ENCODE measurements at places on chromosomes 12 and 14. TPM values are rescaled to one million over a fixed set of nuclear protein-coding genes. Genes with fewer than 3 reads are reported as not detected.
A peak's percentile ranks its signal among the peaks of the same experiment; 100 is the strongest.

DNA sequence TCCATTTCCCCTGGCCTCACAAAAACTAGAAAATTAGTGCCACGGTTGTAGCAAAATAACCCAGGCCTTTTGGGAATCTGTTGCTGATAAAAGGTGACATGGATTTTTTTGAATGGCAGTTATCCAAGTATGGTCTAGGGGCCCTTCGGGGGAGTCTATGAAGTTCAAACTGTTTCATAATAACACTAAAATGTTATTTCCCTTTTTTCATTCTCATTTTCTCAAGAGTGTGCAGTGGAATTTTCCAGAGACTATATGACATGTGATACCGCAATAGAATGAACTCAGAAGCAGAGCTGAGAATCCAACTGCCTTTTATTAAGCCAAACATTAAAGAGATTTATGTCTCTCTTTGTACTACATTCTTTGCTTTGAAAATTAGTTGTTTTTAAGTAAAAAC is 26.9 kb downstream of the GSTZ1 start:
- H3K27ac ChIP-seq = no peak overlapping the region
- no peaks in the 10 kb centered on the region for H3K27me3 ChIP-seq
- no peaks in the 10 kb centered on the region for H3K36me3 ChIP-seq
- no peak for DNase-seq
- no peaks in the 10 kb centered on the region for H3K4me1 ChIP-seq
- no peak overlapping the region for H3K4me3 ChIP-seq

DNA sequence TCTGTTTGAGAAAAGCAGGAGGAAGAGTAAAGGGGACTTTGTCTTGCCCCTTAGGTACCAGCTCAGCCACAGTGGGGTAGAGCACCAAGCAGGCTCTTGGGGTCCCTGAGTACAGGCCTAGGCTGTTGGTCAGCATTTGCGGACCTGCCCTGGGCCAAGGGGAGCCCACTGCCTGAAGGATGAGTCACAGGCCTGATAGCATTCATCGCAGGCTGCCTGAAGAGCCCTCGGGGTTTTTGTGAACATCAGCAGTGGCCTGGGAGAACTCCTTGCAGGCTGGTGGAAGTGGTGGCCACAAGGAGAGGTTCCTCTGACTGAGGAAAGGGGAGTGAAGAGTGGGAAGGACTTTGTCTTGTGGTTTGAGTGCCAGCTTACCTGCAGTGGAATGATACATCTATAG is 25.0 kb upstream of the P2RX7 start:
- H3K4me1 ChIP-seq = no peaks in the 10 kb centered on the region
- no peaks in the 10 kb centered on the region for H3K36me3 ChIP-seq
- H3K27me3 ChIP-seq = no peaks in the 10 kb centered on the region
- H3K27ac ChIP-seq = no peak overlapping the region

- no peaks in the 10 kb centered on the region for H3K36me3 ChIP-seq
- no peaks in the 10 kb centered on the region for H3K27me3 ChIP-seq
- no peak overlapping the region for H3K27ac ChIP-seq
Measured at GRCh38 chr12:59142183-59142790, 222.0 kb upstream of the LRIG3 start.

DNA sequence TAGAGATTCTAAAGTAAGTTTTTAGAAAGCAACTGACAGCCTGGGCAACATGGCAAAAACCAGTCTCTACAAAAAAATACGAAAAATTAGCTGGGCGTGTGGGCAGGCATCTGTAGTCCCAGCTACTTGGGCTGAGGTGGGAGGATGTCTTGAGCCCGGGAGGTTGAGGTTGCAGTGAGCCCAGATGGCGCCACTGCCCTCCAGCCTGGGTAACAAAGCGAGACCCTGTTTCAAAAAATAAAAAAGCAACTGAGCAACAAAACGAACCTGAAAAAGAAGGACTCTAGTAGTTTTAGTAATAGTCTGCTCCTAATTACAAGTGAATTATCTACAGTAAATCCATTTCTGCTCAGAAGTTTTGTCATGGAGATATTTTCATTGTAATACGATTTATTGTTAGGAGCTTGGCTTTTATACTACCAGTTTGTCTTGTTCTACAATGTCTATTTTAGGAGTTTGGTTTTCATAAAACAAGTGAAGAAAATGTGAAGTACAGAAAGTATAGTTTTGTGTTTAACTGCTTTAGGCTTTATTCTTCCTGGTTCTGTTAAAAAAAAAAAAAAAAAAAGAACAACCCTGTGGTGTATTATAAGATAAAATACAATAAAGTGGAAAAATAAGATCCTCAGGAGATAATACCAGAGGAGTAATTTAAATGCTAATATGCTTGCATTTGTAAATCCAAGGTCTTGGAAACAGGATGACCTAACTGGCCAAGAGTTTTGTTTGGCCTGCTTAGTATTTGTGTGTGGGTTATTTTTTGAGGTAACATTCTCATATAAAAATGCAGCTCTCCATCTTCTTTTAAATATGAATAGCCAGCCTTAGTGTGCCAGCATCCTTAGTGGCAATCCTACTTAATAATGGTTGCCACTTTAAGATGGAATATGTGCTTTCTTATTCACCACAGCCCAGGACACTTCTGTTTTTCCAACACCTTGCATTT is 2.8 kb downstream of the TMX1 start:
- no peak for DNase-seq
- H3K36me3 ChIP-seq = no peaks in the 10 kb centered on the region
- H3K4me1 ChIP-seq = peaks cover 22% of the 10 kb centered on the region
- no peak overlapping the region for H3K4me3 ChIP-seq
- H3K27me3 ChIP-seq = no peaks in the 10 kb centered on the region

The TSPAN9 gene
- total RNA-seq = 18.5 TPM

The BICDL1 gene
- total RNA-seq = 6.2 TPM

GRCh38 chr14:95098984-95099599 is 58.2 kb downstream of the DICER1 start:
- H3K27ac ChIP-seq = no peak overlapping the region
- H3K4me3 ChIP-seq = no peak overlapping the region
- H3K4me1 ChIP-seq = peaks cover 8% of the 10 kb centered on the region
- H3K27me3 ChIP-seq = no peaks in the 10 kb centered on the region

DNA sequence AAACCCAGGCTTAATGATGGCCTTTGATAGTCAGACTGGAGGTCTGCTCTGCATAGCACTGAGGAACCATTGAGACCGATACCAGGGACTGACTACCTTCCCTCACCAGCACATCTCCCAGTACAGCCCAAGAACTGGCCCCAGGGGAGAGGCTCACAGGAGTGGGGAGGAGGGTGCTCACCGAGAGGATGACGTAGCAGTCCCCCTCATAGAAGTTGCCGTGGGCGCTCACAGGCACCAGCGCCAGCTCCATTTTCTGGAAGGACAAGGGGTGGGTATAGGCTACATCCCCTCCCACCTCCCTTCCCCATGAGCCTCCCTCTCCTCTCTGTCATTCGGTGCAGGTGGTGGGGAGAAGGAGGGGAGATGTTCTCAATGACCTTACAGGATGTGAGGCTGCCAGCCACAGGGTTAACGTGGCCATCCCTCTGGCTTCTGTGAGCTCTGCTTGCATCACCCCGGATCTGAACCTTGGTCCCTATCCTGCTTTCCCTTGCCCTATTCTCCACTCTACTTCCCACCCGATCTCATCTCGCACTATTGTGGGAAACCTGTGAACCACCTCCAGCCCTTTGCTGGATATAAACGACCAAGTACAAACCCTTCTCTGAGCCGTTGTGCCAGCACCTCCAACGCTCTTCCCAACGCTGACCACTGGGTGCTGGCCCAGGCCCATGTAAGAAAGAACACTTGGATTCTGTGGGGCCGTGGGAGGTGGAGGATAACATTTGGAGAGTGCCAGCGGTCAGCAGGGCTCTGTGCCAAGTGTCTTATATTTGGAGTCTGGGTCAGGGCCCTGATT is 4.4 kb downstream of the AVIL start:
- peaks cover 3% of the 10 kb centered on the region for H3K36me3 ChIP-seq
- no peaks in the 10 kb centered on the region for H3K27me3 ChIP-seq
- no peak overlapping the region for H3K27ac ChIP-seq
- DNase-seq = no peak
- H3K4me3 ChIP-seq = no peak overlapping the region

GRCh38 chr14:103118663-103119404 is 4.4 kb upstream of the TNFAIP2 start:
- DNase-seq = no peak
- peaks cover 36% of the 10 kb centered on the region for H3K4me1 ChIP-seq
- H3K27ac ChIP-seq = no peak overlapping the region

- peaks cover 13% of the 10 kb centered on the region for H3K4me1 ChIP-seq
- no peaks in the 10 kb centered on the region for H3K27me3 ChIP-seq
- no peak for DNase-seq
- H3K4me3 ChIP-seq = no peak overlapping the region
- H3K36me3 ChIP-seq = no peaks in the 10 kb centered on the region
- no peak overlapping the region for H3K27ac ChIP-seq
Measured at GRCh38 chr12:54667945-54668344, 19.8 kb upstream of the DCD start.

DNA sequence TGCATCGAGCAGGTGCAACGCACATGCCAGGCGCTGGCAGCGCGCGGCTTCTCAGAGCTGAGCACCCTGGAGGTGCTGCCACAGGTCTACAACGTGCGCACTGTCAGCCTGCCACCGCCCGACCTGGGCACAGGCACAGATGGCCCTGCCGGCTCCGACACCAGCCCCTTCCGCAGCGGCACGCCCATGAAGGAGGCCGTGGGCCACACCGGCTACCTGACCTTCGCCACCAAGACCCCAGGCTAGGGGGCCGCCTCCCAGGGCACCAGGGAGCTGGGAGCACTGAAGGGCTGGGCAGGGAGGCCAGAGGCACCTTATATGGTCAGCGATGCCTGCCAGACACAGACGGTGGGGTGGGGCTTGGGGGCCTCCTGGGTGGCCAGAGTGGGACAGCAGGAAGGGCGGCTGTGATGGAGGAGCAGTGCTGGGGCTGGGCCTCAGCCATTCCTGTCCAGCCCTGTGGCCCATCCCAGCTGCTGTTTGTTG is 5.6 kb downstream of the TRMT61A start:
- DNase-seq = no peak
- H3K4me3 ChIP-seq = no peak overlapping the region
- H3K4me1 ChIP-seq = peaks cover 33% of the 10 kb centered on the region

GRCh38 chr12:7100239-7100638 is 8.0 kb upstream of the C1R start:
- peaks cover 11% of the 10 kb centered on the region for H3K4me1 ChIP-seq
- H3K27me3 ChIP-seq = no peaks in the 10 kb centered on the region
- peaks cover 4% of the 10 kb centered on the region for H3K36me3 ChIP-seq
- DNase-seq = no peak
- H3K4me3 ChIP-seq = no peak overlapping the region

DNA sequence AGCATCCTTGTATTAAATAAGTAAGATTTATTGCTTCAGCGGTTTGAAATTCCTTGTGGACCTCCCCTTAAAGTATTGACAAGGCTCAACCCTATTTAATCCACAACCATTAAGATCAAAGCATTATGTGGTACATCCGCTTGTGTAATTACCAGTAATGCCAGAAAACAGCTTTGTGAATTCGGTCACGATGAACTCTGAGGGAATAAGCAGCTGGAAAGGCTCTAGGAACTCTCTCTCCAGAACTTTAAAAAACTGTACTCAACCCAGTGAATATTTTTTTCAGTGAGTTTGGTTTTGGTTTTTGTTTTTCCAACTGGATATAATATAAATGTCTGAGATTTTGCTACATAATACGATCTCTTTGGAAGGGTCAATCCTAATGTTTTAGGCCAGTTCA is 49.3 kb upstream of the DIO2 start:
- DNase-seq = no peak
- no peak overlapping the region for H3K4me3 ChIP-seq
- no peaks in the 10 kb centered on the region for H3K27me3 ChIP-seq
- no peaks in the 10 kb centered on the region for H3K4me1 ChIP-seq

The WNT1 gene
- not detected for total RNA-seq

- H3K27me3 ChIP-seq = no peaks in the 10 kb centered on the region
- no peak overlapping the region for H3K4me3 ChIP-seq
- no peak overlapping the region for H3K27ac ChIP-seq
- H3K4me1 ChIP-seq = peaks cover 4% of the 10 kb centered on the region
- H3K36me3 ChIP-seq = no peaks in the 10 kb centered on the region
Measured at GRCh38 chr12:68234140-68234539, 8.5 kb upstream of the IL26 start.

The SLC2A3 gene
- 9.6 TPM for total RNA-seq

DNA sequence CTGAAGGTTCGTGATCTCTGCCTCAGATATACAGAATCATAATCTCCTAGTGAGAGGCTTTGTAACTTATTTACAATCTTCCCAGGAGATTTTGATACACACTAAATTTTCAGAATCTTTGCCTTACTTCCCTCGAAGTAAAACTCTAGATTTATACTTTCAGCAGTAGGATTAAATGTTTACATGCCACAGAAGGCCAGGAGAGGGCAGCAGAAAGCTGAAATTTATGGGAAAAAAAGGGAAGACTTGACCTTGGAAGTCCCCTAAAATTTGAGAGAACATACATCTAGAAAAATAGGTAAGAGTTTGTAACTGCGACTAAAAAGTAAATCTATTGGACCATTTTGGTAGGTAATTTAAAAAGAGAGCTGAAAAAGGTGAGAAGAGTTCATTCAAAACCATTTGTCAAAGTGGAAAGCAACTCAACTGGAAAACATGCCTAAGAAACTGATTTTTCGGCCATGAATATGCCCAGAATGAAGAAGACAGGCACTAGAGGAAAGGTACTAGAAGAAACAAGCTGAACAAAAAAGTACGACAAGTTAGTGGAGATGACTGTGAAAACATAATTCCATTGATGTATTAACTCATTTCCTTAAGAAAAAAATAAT is 242.0 kb upstream of the MDGA2 start:
- H3K4me1 ChIP-seq = no peaks in the 10 kb centered on the region
- DNase-seq = peak; percentile 17
- H3K27me3 ChIP-seq = no peaks in the 10 kb centered on the region
- no peaks in the 10 kb centered on the region for H3K36me3 ChIP-seq

DNA sequence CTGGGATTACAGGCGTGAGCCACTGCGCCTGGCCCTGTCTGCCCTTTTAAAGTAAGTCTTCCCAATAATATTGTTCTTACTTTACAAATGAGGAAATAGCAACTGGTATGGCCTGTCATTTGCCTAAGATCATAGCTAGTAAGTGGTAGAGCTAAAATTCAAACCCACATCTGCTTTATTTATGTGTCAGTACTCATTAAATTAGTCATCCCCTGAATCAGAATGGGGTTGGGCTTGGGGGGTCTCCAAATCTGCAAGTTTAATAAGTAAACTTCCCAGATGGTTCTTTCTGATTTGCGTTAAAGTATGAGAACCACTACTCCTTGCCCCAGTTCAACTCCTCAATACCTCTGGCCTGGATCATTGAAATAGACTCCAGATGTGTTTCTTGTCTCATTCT is 96.2 kb downstream of the FAR2 start:
- no peak overlapping the region for H3K4me3 ChIP-seq
- H3K27ac ChIP-seq = no peak overlapping the region
- no peaks in the 10 kb centered on the region for H3K36me3 ChIP-seq
- H3K27me3 ChIP-seq = no peaks in the 10 kb centered on the region
- no peaks in the 10 kb centered on the region for H3K4me1 ChIP-seq

DNA sequence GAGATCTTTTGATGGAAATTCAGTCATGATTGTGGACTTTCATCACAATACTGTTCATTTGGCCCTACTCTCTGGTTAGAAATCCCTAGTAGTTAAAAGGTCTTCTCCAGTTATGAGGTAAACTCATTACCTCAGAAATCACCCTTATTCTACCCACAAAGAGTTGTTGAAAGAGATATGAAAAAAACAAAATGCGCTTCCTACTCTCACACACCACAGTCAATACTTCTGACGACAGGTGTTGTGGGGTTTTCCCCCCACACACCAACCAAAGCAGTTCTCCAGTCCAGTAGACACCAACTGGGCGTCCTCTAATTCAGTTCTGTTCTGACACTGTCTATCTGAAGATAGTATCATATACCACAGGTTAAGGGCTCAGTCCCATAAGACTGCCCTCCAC is 54.9 kb downstream of the TRMT5 start:
- H3K36me3 ChIP-seq = no peaks in the 10 kb centered on the region
- H3K27me3 ChIP-seq = no peaks in the 10 kb centered on the region
- no peaks in the 10 kb centered on the region for H3K4me1 ChIP-seq
- H3K27ac ChIP-seq = no peak overlapping the region
- no peak overlapping the region for H3K4me3 ChIP-seq

The OTX2 gene
- not detected for total RNA-seq
